AG04449 (cell line): ENCODE measurements at places on chromosomes 3 and 15.

DNA sequence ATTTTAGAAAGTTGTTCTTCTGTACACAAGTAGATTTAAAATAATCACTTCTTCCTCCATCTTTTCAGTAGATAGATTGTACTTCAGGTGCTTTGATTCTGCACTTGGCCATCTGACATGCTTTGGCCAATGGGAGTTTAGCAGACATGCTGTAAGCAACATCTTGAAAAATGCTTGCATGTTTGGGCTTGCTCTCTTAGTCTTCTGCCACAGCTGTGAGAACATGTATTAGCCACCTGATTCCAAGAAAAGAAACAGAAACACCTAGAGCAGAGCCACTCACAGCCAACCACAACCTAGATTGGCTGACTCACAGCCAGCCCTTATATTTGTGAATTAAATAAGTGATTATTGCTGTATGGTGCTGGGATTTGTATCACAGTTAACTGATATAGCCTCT is 70.2 kb upstream of the GADL1 start:
- DNase-seq: no peak

GRCh38 chr3:47847260-47847659 is 44.3 kb downstream of the DHX30 start:
- no peak for DNase-seq

GRCh38 chr3:187828579-187829452 is 83.5 kb upstream of the BCL6 start:
- no peak for DNase-seq

GRCh38 chr3:158672215-158673176 is at the start of gene LXN:
LXN (minus strand) TSS chr3:158672648; CDS start chr3:158672478, 170 bp downstream.
- peak; percentile 33 for DNase-seq

- no peak for DNase-seq
Measured at GRCh38 chr15:54803134-54803808, 393.5 kb downstream of the RSL24D1 start.

- DNase-seq: no peak
Measured at GRCh38 chr15:61830536-61831330, 229.5 kb downstream of the VPS13C start.
